NCI-H2107 (cell line): ENCODE measurements at places on chromosomes 7 and 10.

GRCh38 chr10:124612611-124613498 is 131.3 kb downstream of the FAM53B start:
- no peak for DNase-seq

DNA sequence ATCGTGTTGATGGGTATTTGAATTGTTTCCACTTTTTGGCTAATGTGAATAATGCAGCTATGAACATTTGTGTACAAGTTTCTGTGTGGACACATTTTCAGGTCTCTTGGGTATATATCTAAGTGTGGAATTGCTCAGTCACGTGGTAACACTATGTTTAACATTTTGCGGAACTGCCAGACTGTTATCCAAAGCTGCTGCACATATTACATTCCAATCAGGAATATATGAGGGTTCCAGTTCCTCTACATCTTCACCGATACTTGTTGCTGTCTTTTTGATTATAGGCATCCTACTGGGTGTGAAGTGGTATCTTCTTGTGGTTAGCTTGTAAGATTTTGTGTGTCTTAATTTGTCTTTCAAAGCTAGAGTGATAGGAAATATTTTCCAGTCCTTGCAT is 6.8 kb downstream of the PTPN12 start:
- DNase-seq = no peak

DNA sequence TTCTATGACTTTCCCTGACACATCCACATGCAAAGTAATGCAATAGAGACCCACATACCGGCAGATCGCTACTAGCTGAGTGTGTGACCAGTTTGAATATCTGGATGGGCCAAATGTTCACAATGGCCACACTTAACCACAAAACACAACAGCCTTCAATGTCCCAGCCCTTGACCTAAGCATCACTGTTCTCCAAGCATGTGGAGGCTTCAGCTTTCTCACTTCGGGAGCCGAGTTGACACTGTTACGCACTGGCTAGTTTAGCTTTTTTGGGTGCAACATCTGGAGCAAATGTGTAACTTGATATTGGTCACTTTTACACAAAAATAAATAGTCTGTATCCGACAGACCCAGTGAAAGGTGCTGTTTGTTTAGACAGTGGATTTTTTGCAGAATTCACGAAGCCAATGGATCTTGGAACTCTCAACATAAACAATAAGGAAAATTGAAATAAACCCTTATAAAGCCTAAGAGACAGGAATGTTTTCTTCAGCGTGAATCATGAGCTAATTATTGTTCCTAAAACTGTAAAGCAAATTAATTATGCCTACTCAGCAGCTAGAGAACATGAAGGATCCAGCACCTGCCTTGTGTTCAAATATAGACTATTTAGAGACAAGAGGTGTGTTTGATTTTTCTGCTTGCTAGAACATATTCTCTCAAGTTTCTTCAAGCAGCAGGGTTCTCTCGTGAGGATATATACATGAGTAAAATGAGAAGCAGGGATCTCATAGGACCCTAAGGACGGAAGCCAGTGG is 117.6 kb upstream of the JCAD start:
- DNase-seq = no peak

GRCh38 chr7:18109762-18110161 is 82.1 kb upstream of the PRPS1L1 start:
- no peak for DNase-seq

DNA sequence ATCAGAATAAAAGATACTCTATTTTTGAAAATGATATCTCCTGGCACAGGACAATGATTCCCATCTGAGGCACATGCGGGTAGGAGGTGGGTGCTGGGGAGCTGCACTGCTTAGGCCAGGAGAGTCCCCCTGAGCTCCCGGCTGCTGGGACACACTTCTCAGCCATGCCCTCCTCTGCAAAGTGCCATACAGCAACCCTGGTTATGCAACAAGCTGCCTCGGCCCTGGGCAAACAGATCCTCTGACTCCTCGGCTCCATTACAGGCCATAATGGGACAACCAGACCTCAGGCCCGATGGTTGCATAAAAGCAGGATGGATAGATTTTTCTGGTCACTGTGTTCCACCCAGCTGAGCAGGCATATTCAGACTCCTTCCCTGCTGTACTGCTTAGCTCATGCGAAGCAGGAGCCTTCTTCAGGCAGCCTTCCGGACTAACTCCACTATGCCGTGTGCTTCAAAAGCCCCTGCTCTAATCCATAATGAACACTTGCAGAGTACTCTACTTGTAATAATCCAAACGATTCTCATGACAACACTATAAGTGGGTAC is 6.5 kb upstream of the LEP start:
- no peak for DNase-seq

- no peak for DNase-seq
These were observed 2.4 kb downstream of the MEPCE start for GRCh38 chr7:100432053-100432452.
